Right ventricle myocardium superior (tissue), 1 donor: ENCODE measurements at places on chromosomes 2 and 18.
A peak's percentile ranks its signal among the peaks of the same experiment; 100 is the strongest.

DNA sequence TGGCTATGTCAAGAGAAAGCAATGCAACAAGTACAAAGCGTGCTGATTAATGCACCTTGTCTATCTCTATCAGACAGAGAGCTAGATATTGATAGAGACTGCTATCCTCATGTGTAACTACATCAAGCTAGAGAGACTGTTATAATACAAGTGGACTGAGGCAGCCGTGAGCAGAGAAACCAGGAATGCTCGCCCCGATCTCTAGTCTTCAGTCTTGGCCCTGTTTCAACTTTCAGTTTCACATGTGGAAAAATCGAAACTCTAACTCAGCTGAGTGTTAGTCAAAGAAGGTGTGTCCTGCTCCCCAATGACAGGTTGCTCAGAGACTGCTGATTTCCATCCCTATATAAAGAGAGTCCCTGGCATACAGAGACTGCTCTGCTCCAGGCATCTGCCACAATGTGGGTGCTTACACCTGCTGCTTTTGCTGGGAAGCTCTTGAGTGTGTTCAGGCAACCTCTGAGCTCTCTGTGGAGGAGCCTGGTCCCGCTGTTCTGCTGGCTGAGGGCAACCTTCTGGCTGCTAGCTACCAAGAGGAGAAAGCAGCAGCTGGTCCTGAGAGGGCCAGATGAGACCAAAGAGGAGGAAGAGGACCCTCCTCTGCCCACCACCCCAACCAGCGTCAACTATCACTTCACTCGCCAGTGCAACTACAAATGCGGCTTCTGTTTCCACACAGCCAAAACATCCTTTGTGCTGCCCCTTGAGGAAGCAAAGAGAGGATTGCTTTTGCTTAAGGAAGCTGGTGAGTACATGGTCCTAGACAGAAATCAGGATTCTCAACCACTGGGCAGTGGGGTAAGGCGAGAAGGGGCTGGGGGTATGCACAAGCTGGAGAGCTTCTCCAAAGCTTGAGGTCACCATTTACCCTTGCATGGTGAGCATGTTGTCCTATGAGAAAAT, at the start of gene RSAD2:
RSAD2 (plus strand) TSS at position 376 of the 903 bp plus-strand sequence; CDS start at position 400, 24 bp downstream.
- DNase-seq, result no peak

GRCh38 chr2:102335871-102336366, 19.7 kb upstream of the IL18R1 start:
- no peak for DNase-seq

DNA sequence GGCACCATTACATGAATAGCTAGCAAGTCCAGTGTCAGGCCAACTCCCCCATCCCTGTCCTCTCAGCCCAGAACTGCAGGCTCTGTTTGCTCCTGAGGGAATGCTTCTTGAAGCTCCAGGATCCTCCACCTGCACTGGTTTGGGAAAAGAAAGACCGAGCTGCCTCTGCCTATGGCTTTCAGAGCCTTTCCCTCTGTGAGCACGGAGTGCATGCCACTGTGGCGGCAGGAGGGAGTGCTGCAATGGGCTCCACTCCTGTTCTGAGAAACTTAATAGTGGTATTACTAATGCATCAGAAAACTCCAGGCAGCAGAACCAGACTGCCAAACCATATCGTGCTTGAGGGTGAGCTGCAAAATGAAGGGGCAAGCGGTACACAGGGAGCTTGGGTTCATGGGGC, 271.8 kb downstream of the SRBD1 start:
- DNase-seq, result no peak

GRCh38 chr2:178574789-178575188, 94.5 kb downstream of the PLEKHA3 start:
- no peak for DNase-seq

DNA sequence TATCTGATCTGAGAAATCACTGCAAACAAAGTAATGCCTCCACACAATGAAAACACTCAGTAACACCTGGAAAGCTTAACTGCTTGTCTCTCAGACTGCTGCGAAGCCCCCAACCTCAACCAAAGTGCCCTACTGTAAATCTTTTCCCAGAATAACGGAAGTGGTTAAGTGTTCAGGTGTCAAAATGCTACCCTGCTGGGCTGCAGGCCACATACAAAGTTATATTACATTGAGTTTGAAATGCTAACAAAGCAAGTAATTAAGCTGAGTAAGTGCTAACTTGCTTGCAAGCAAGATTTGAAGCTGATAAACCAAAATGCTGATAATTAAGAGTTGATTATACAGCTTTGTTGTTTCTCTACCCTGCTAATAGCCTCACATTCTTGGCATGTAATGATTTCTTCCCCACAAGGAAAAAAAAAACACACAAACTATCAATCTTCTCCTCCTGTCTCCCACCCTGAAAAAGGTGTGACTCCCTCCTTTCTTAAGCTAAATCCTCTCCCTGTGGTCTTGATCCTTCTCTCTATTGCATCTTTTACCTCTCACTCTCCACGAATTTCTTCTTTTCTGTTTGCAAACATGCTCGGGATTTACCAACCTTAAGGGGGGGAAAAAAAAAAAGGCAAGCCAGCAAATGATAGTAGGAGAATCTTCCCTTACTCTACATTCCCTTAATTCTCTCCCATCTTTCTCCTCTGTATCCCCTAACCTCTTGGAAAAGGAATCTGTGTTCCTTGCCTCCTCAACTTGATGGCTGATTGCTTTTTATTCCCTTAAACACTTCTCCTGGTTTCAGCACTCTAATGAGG, 266.8 kb upstream of the SIX3 start:
- no peak for DNase-seq

GRCh38 chr2:199988151-199988550, 32.8 kb downstream of the MAIP1 start:
- no peak for DNase-seq

- DNase-seq, result peak; percentile 57
Observed at GRCh38 chr2:110113961-110114591, 1.5 kb downstream of the MALL start.

GRCh38 chr2:204727368-204727767, 182.1 kb downstream of the PARD3B start:
- DNase-seq, result no peak

- DNase-seq, result no peak
Observed at GRCh38 chr2:23464905-23465537, 80.0 kb downstream of the KLHL29 start.

GRCh38 chr2:236715077-236715476, 145.5 kb downstream of the ACKR3 start:
- DNase-seq, result no peak

GRCh38 chr2:7847321-7847720, 834.5 kb upstream of the ID2 start:
- no peak for DNase-seq

- peak; percentile 75 for DNase-seq
Observed at GRCh38 chr2:8003462-8004075, 678.3 kb upstream of the ID2 start.

- peak; percentile 30 for DNase-seq
Observed at GRCh38 chr2:241189093-241189855, 797 bp downstream of the ANO7 start.

- DNase-seq, result no peak
Observed at GRCh38 chr18:34583895-34584294, 126.2 kb upstream of the DTNA start.

DNA sequence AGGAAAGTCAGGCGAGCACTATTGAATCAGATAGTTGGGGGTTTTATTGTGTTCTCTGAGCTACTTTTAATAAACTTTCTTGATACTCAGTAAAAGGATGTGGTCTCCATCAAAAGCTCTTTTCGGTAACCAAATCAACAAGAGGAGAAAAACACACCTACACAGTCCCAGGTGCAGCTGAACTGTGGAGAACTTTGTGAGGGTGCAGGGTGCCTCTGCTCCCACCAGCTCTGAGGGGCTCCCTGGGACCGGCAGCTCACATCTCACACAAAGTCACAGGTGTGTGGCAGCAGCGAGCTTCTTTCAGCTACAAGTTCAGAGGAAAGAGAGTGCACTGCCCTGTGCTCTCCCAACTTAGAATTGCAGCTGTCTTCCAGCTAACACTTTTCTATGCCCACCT, 650.4 kb downstream of the RNF144A start:
- DNase-seq, result no peak

DNA sequence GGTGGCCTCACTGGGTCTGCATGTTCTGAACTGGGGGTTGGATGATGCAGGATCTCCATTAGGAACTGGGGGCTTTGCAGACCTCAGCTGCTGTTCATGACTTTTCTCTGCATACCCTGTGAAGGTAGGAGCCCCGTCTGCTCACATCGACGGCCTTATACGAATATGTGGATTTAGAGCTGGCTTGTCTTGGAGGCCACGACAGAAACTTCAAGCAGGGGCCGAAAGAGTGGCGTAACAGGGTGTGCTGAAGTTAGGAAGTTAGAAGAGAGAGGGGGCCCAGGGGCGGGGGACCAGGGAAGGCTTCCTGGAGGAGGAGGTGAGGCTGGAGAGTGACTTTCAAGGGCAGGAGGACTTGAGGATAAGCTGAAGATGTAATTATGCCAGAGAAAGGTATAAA, 144.9 kb downstream of the TSN start:
- DNase-seq, result no peak

GRCh38 chr2:88538362-88538917, 85.9 kb upstream of the FOXI3 start:
- no peak for DNase-seq

GRCh38 chr18:45521777-45522176, 93.5 kb upstream of the SLC14A2 start:
- peak; percentile 46 for DNase-seq

GRCh38 chr2:102217032-102217431, 30.2 kb downstream of the IL1RL2 start:
- DNase-seq, result no peak

DNA sequence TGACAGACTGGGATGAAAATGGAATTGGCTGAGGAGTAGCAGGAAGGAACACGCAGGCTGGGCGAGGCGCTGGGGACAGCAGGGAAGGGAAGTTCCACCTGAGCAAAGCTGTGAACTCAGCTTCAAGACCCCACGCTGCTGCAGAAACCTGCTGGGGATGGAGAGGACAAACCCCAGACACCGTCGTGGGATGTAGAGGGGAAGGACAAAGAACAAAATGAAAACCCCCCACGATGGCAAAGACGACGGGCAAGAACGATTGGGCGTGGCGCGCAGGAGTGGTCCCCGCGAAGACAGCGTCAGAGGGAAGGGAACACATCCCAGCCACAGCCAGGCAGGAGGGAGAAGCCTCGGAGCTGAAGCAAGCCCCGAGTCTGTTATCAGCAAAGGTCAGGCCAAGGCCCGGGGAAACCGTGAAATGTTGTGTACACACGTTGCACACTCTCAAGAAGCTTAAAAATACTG, 222.9 kb downstream of the NDUFA10 start:
- DNase-seq, result no peak

- DNase-seq, result no peak
Observed at GRCh38 chr2:177239932-177240630, 24.4 kb downstream of the NFE2L2 start.

DNA sequence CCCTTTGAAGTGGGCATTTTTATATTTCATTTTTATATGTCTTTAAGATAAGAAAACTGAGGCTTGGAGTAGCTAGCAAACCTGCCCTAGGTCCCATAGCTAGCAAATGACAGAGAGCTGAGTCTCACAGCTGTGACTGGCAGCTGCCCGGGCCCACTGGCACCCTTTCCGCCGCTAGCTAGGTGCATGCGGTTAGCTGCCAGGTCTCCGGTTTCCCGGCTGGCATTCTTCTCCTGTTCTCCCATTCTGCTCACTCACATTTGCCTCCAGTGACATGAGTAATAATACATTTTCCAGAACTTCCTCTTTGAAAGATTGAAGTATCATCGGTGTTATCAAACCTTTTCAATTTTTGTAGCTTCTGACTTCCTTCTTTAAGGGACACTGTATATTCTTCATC, 38.7 kb downstream of the MTCL1 start:
- DNase-seq, result no peak

- no peak for DNase-seq
Observed at GRCh38 chr2:218984239-218985020, 554 bp downstream of the FEV start.

DNA sequence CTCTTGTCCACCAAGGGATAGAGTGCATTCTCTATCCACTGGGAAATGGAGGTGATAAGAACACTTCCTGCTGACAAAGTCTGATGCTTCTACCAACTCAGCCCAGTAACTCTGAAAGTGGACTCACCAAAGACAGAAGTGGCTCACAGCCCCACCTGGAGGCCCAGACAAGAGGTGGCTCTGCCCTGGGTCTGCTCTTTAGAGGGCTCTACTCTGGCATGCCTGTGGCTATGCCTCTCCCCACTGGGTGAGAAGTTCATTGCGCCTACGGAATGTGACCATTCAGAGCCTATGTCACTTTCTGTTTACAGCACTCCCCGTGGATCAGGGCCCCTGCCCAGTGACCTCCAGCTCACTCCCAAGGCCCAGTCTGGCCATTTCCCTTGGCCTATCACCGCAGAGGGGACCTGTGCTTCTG, 13.5 kb upstream of the XDH start:
- no peak for DNase-seq

DNA sequence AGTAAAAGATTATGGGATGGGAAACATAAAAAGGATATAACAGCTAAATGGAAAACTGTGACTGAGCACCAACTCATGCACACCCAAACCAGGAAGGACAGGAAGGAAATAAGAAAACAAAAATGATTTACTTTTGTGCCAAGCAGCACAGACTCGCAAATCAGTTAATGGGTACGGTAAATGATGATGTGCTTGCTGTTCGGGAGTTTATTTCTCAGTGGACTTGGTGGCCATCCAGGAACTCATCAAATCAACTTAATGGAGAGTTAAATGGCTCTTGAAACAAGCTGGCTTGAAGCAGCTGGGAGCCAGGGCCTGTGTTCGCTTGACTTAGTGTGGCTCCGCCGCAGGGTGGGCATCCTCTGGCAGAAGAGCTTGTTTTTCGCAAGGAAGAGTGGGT, 36.2 kb downstream of the MTCL1 start:
- DNase-seq, result no peak

- no peak for DNase-seq
Observed at GRCh38 chr2:189522435-189523151, 58.0 kb downstream of the SLC40A1 start.

- no peak for DNase-seq
Observed at GRCh38 chr2:102256874-102257462, 54.4 kb upstream of the IL1RL1 start.

DNA sequence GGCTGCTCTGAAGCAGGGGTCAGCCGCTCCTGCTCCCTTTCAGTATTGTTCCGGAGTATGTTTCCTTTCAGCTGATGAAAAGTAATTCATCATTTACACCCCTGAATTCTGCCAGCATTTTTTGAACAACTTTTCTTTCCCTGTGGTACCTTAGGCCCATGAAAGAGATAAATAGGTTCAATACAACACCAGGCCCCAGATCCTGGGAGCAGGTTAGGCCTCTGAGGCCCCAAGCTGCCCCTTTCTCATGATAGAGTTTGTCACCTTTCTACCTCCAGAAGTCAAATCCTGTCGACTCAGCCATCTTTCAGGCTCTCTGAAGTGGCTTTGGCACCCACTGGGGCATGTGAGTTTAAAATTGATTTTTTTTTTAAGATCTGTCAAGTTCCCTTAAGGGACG, 1415.1 kb upstream of the ZEB2 start:
- no peak for DNase-seq

GRCh38 chr2:212908031-212908430, 243.4 kb downstream of the IKZF2 start:
- DNase-seq, result no peak

DNA sequence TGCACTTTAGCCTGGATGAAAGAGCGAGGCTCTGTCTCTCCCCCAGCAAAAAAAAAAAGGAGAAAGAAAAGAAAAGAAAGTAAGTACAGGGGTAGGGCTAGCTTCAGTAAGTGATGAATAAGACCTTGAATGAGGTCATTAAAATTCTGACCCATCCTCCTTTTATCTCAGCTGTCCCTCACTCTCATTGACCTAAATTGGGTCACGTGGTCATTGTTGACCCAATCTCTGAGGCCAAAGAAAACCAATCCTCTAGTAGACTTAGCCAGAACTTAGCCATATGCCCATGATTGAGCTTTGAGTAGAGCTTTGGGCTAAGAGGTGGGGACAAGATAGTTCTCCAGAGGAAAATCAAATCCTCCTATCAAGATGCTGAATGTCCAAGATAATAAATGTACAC, 149.3 kb downstream of the PDE11A start:
- DNase-seq, result no peak
